ENCODE measurements at places on chromosomes 2 and 18. TPM values are rescaled to one million over a fixed set of nuclear protein-coding genes. Genes with fewer than 3 reads are reported as not detected.

The CD8B2 gene
- total RNA-seq: not detected

The ABHD3 gene
- 4.2 TPM for total RNA-seq

The ST3GAL5 gene
- total RNA-seq: 3.9 TPM

The TPO gene
- total RNA-seq: not detected

The TMEM150A gene
- total RNA-seq: 10.7 TPM

The SNORC gene
- total RNA-seq: 1.5 TPM

Measured in bronchus fibroblast of lung (primary cell).